ENCODE measurements at places on chromosomes 11 and 22.

DNA sequence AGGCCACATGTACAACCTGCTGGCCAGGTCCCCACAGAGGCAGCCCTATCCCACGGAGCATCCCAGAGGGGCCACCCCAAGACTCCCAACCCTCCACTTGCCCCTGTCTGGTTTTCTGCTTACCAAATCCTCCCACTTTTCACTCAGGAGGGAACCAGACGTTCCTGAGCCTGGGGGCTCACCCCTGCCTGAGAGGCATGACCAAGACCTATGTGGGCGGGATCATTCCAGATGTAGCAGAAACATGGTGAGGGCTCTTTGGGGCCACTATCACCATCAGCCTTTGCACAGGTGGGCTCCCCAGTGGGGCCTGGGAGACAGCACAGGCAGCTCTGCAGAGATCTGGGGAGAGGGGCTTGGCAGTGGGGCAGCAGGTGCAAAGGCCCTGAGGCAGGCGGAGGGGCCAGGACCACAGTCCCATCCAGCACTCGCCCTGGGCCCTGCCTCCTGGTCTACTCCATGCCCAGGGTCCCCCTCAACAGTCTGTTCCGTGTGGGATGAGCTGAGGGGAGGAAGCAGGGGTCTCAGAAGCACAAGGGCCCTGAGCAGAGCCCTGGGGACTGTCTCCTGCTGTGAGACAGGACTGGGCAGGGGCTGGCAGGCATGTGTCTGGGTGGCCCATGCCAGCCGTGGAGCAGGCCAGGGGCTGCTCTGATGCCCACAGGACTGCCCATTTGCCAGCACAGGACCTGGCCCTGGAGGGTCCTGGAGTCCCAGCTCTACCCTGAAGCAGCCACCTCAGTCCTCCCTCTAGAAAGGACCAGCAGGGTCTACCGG is 9.4 kb downstream of the PIM3 start:
- no peak for DNase-seq

DNA sequence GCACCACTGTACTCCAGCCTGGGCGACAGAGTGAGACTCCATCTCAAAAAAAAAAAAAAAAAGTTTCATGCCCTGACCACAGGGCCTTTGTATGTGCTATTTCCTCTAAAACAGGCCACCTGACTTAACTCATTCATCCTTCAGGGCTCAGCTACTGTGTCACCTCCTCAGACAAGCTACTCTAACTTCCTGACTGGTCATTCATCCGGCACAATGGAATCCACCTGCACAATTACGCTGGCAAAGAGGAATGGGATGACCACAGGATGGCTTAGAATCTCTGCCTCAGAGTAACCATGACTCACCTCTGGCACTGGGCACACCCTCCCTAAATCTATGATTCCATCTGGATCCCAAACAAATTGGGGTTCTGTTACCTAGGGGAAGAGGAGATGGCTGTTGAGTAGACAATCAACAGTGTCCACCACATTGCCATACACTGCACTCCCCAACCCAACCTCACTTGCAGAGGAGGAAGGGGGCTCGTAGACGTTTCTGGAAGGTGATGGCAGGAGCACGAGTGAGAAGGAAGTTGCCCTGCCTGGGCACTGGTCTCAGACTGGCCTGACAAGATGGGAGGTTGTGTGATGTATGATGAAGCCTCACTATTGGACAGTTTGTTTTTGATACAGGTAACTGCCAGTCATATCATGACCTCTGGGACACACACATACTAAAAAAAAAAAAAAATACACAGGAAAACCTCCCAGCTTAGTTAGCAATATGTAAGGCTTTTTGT is 22.8 kb upstream of the HMOX1 start:
- no peak for DNase-seq

- no peak for DNase-seq
Measured at GRCh38 chr11:8612522-8612921, 18.5 kb upstream of the STK33 start.

DNA sequence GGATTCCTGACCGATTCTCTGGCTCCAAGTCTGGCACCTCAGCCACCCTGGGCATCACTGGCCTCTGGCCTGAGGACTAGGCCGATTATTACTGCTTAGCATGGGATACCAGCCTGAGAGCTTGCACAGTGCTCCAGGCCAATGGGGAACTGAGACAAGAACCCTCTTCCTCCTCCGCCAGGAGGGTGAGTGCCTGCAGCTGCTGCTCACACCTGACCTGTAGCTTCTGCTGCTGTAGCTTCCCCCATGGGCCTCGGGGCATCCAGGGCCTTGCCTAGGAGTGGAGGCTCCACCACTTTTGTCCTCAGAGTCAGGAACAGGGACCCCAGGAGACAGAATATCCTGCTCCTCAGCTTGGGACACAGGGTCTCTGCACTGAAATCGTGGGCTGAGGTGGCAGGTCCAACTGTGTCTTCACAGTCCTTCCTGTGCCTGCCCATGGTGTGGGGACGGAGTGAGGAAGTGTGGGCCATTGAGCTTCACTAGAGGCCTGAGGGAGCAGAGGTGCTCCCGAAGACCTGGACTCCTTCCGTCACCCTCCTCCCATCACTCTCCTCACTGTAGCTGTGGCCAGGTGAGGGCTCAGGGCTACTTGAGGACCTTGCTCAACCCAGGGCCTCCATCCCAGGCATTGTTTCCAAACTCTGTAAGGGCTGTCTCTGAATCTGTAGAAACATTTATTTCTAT is 103.8 kb downstream of the ZNF280B start:
- no peak for DNase-seq
